GM12878 (cell line): ENCODE measurements at places on chromosomes 1 and 21. TPM values are rescaled to one million over a fixed set of nuclear protein-coding genes. Genes with fewer than 3 reads are reported as not detected.

GRCh38 chr1:103525114-103525606, 339 bp upstream of the RNPC3 start:
- DNase-seq: no peak

DNA sequence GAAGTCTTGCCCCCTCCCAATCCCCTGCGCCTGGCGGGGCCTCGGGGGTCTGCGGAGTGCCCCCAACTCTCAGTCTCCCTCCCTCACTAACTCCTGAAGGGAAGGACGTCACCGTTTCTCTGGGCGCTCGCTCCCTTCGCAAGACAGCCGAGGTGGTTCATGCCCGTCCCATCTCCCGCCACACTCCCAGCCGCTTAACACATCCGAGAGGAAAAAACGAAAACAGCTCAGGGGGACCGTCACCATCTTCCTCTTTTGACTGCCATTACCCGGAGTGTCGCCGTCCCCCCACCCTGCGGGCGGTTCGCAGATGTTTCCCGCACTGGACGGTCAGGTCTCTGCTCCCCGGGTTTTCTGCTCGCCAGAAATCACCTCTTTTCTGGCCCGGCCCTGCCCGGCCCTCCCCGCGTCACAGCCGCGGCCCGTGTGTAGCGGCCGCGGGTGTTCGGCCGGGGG, 532 bp downstream of the ERO1B start:
- DNase-seq: no peak

OR2L13 gene
- polyA plus RNA-seq: not detected in 2 replicates

RGS13 gene
- 0.11 and 0.26 TPM in 2 replicates for polyA plus RNA-seq

PRKAA2 gene
- polyA plus RNA-seq: not detected in 2 replicates
